ENCODE measurements at places on chromosomes 2 and 18.

DNA sequence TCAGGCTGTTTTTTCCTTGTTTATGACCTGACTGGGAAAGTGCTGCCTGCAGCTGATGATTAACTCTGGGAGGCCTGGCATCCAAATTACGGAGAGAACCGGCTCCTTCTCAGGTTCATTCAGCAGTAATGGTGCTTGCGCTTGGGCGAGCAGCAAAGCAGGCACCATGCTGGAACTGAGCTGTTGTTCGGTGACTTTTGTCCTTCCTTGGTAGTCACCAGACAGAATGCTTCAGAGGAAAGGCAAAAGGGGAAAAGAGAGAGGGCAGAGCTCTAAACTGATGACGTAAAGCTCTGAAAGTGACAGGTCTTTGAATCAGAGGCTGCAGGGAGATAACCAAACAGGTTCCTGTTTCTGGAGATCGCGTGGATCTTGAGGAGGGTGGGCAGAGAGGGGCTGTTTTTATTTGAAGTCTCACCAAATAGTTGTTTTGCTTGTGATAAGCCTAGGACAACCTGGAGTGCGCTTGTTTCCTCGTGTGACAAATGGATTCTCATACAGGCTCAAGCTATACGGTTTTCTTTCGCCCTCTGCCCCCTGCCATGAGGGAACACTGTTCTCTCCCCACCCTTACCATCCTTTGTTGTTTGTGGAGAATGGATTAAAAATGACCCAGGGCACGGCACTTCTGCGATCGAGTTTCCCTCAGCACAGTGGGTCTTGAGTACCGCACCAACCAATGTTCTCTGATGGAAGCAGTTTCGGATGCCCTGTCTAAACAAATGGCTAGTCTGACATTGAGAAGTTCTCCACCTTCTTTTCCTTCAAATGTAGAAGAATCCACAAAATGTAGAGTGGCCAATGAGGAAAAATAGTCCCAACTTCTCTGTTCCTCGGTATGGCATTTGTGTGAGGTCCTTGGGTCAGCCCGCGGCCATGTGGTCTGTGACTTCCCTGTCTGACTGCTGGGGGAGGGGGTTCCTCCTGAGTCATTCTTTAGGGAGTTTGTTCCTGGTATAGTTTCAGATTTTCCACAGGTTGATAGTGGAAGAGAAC is 1.3 kb downstream of the RASGRP3 start:
- DNase-seq, result peak; percentile 68

GRCh38 chr2:147634826-147635225 is 210.0 kb upstream of the ACVR2A start:
- no peak for DNase-seq

DNA sequence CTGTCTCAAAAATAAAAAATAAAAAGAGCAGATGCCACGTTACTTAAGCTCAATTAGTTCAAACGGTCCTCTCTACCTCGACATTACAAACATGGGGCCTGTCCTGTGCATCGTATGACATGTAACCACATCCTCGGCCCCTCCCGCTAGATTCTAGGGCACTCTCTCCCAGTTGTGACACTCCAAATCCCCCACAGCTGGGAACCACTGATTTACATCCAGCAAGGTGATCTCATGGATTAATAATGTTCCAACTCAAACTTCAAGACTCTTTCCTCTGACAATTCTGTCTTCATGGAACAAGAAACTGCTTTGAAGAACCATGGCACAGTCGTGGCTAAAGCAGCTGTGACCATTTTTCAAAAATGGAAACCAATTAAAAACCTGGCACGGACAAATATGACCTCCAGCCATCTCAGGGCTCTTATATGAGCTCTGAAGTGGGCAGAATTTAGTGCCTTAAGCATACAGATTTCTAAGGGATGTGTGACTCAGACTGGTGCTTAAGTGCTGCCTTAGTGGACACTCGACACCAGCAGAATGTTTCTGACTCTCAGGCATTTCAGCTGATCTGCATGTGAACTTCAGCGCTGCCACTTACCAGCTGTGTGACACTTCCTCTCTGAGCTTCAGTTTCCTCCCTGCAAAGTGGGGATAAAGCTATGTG is 31.7 kb upstream of the ASAP2 start:
- DNase-seq, result no peak

DNA sequence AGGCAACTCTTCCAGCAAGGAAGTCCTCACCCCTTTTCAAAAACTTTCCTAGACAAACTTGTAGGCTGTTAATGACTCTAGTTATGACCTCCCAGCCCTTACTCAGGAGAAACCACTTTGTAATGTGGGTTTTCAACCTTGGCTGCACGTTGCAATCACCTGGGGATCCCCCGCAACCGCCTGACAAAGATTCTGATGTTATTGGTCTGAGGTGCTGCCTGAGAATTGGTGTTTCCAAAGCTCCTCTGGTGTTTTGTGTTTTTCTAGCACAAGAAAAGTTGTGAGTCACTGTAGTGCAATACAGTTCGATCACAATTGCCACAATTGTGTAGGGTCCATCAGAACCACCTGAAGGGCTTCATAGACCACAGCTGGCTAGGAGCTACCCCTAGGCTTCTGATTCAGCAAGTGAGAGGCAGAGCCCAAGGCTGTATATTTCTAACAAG is 121.6 kb downstream of the SP100 start:
- no peak for DNase-seq

DNA sequence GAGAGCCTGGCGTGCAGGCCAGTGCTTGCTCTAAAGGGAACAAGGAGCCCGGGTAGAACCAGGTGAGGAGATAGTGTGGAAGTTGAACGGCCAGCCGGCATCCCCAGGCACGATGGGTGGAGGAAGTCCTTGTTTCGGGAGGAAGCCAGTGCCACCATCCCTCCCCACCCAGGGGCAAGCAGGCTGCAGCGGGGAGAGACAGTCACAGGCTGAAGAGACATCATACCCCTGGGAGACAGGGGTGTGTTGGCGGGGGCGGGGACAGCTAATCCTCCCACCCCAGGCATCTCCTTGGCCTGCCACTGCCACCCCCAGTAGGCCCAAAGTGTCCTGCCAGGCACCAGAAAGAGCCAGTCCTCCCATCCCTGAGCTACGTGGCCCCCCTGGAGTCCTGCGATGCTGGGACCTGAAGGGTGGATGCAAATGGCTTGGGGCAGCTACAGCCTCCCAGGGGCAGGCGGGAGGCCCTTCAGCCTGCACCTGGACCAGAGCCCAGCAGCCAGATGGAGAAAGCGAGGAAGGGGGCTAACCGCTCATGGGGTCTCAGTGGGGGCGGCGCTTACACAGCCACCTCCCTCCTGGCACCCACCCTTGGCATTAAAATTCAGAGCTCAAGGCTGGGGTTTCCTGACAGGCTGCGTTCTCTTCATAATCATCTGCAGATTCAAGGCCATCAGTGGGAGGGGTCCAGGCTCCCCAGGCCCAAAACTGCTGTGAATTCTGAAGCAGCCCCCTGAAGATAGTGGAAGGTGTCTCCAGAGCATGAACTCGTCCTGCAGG is 14.8 kb upstream of the GPR55 start:
- DNase-seq, result no peak

- no peak for DNase-seq
Observed at GRCh38 chr18:61702007-61702406, 190.8 kb downstream of the RNF152 start.

- no peak for DNase-seq
Observed at GRCh38 chr2:72923833-72924352, 6.6 kb downstream of the EMX1 start.

GRCh38 chr2:51219468-51219867 is 187.5 kb upstream of the NRXN1 start:
- DNase-seq, result no peak

DNA sequence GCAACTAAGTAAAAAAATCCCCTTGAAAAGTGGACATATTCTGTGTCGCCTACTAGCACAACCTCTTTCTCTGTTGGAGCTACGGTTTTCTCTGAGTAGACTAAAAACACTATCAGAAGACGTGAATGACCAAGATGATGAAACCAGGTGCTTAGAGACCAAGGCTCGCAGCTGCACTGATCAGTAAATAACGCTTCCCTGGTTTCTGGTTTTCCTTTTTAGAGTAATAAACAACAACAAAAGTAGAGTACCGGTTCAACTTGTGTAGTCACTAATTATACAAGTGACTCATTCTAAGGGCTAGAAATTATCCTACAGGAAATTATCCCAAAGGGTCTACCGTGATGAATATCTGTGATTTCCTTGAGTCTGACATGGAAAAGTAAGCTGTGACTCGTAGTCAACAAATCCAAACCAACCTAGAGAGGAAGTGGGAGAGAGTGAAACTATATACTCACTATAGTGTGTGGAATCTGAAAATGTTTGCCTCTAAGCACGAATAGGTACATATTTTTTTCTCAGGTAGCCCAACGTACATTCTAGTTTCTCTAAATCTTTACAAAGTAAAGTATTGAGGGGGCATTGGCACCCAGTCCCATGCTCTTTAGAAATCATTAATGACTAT is 17.8 kb downstream of the RASGRP3 start:
- DNase-seq, result no peak

- DNase-seq, result no peak
Observed at GRCh38 chr2:214193943-214194342, 216.9 kb upstream of the VWC2L start.

- peak; percentile 54 for DNase-seq
Observed at GRCh38 chr2:239153806-239154591, 246.8 kb downstream of the HDAC4 start.

DNA sequence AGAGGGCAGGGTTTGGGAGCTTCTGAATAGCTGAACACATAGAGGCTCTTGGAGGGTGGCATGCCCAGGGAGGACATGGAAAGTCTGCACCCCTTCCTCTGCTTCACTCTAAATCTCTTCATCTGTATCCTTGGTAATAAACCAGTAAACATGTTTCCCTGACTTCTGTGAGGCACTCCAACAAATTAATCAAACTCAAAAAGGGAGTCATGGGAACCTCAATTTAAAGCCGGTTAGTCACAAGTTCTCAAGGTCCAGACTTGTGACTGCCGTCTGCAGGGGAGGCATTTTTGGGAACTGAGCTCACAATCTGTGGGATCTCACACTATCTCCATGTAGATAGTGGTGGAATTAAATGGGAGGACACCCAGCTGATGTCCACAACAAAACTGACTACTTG is 33.1 kb upstream of the STON1 start:
- DNase-seq, result no peak

- peak; percentile 78 for DNase-seq
Observed at GRCh38 chr2:113700186-113700841, 56.1 kb downstream of the SLC35F5 start.

- no peak for DNase-seq
Observed at GRCh38 chr2:42754021-42754775, 9.7 kb downstream of the OXER1 start.

DNA sequence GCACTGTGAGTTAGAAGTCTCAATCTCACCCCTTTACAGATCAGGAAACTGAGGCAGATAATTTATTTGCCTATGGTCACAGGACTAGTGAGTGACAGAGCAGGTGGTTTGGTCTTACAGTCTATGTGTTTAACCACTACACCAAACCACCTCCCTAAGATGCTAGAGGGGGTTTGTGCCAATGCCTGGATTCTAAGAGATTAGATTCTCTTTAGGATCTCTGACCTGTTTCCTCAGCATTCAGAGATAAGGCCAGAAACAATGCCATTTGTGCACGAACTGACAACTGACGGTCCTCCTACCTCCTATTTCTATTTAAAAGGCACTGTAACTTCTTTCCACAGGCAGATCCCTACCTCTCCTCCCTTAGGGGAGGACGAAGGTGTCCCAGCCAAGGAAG is 2.3 kb upstream of the SLC20A1 start:
- no peak for DNase-seq

- DNase-seq, result peak; percentile 58
Observed at GRCh38 chr2:26462511-26463243, 15.2 kb downstream of the OTOF start.

- no peak for DNase-seq
Observed at GRCh38 chr2:62343206-62343605, 147.3 kb downstream of the B3GNT2 start.

DNA sequence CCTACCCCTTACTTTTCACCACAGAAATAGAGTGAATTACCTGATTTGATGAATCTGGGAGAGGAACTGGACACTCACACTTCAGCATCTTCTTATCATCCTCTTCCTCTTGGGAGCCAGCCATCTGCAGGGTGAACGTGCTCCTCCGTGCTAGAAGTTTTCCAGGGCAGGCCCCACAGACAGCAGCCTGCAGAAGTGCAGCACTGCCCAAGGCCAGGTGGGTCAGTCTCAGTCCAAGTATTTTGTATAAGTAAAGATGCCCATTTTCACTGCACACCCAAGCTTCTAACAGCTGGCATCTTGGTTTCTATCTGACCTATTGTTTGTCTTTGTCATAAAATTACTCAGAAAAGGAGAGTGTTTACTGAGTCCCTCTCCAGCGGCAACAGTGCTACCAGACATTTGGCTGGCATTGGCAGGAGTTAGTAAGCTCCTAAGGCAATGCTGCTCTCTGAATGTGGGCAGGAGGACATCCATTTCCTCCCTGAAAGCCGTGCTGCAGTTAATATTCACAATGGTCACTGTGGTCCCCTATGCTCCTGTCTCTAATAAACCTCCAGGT is 222.6 kb upstream of the CTAGE1 start:
- DNase-seq, result no peak

GRCh38 chr2:13996527-13996926 is 636.0 kb upstream of the LRATD1 start:
- DNase-seq, result no peak

- DNase-seq, result no peak
Observed at GRCh38 chr18:74589021-74589420, 8.6 kb upstream of the ZNF407 start.

- peak; percentile 52 for DNase-seq
Observed at GRCh38 chr2:233464531-233465240, 101.9 kb downstream of the USP40 start.

- no peak for DNase-seq
Observed at GRCh38 chr2:158498749-158499136, 42.0 kb downstream of the PKP4 start.

GRCh38 chr18:63994783-63995399 is 25.0 kb downstream of the SERPINB8 start:
- DNase-seq, result peak; percentile 79

DNA sequence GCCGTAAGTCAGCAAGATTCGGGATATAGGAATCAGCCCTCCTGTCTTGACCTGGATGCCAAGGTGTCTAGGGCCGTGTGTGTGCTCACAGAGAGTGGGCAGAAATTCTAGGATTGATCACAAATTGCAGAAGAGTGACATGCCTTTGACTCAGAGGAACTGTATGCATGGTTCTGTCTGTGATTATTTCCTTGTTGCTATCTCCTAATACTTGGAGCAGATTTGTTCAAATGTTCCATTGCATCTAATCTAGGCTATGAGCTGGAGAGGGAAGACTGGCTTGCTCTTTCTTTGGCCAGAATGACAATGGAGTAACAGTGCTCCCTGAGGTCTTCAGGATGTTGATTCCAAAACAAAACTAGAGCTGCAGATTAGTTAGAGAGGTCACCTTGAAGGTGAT is 115.0 kb downstream of the EN1 start:
- DNase-seq, result no peak

DNA sequence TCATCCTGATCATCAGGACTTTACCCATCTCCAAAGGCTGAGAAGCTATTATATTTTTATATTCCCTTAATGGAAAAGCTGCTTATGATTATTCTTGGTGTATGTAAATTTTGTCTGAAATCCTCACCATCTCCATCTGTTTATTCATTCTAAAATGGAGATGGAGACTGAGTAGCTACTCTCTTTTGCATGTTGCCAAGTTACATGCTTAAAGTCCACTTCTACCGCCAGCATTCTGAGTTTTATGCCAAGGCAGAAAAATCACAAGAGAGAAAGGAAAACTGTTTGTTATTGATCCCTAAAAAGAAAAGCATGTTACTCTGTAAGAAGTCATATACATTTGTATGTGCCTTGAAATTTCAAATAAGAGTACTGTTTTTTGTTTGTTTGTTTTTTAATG is 94.4 kb upstream of the NOSTRIN start:
- no peak for DNase-seq

- no peak for DNase-seq
Observed at GRCh38 chr18:5585653-5586052, 41.9 kb upstream of the EPB41L3 start.

- no peak for DNase-seq
Observed at GRCh38 chr2:66457545-66457944, 22.6 kb downstream of the MEIS1 start.

All from activated effector memory CD4-positive, alpha-beta T cell treated with anti-CD3 and anti-CD28 coated beads, Interleukin-2, amount 50 U/mL, for 16 hours (primary cell).